NAMALWA (cell line): ENCODE measurements at places on chromosomes 11 and 22.
A peak's percentile ranks its signal among the peaks of the same experiment; 100 is the strongest.

DNA sequence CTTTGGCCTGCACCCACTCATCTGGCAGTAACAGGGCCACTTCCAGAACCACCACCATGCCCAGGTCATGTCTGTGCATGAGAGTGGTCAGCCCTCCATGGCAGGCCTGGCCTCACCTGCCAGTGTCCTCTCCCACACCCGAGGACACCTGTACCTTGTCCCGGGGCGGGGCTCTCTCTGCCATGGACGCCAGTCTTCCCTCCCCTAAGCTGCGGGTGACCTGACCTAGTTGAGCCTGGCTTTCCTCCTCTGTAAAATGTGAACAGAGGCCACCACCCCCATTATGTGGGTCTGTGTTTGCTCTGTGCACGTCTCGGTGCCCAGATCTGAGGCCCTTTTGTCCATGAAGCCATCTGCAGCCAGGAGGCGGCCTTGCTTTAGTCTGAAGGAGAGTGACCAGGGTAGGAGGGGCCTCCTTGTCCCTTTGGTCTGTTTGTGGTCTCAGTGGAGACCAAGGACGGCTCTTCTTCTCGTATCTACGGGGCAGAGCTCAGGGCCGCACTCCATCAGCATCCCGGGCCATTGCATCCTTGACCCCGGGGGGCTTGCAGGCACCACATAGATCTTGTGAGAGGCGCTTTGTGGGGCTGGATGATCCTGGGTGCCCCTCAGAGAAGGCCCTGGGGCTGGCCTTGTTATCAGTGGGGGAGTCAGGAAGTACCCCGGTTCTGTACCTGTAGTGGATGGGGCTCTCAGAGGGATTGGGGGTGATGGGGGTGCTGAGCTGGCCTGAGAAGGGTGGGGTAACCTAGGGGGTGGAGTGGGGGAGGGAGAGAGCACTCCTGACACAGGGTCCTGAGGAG, 121.6 kb downstream of the KCNQ1 start:
- DNase-seq = no peak

GRCh38 chr11:8357891-8358566, 94.4 kb upstream of the LMO1 start:
- DNase-seq = no peak

GRCh38 chr11:126468102-126468521, 112.6 kb downstream of the ST3GAL4 start:
- no peak for DNase-seq

- no peak for DNase-seq
Measured at GRCh38 chr22:36329254-36330078, 58.3 kb downstream of the MYH9 start.

- peak; percentile 35 for DNase-seq
Measured at GRCh38 chr22:40817737-40818136, 1.4 kb downstream of the SLC25A17 start.

GRCh38 chr11:76695771-76696170, 25.2 kb upstream of the LRRC32 start:
- no peak for DNase-seq

DNA sequence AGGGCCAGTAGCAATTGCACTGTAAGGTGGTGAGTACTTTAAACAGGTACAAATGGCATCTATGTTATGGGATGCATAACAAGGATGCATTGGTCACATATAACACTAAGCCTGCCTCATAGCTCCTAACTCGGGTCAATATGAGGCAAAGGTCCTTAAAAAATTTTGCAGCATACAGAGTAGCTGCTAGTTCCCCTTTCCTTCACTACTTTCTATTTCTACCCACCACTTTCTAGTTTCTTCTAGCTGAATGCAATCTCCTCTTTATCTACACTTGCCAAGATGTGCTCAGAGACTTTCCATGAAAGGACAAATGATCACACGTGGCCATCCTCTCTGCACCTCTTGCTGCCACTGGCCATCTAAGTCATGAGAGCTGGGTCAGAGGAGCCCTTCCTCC, 9.8 kb downstream of the OR51F2 start:
- DNase-seq = no peak

DNA sequence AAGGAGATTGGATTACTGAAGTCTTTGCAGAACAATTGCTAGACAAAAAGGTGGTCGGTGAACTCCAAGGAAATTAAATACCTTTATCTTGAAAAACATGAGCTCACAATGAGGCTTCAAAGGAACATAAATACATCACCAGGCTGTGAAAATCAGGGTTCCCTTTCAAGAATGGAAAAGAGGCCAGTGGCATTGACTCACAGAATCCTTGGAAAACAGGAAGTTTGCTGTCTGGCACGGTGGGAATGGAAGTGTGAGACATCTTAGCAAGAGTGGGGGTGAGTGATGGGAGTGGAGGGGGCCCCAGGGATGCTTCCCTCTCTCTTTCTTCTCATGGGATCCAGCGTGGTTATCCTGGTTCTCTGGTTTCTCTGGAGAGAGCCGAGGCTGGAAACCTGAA, 48.9 kb upstream of the TBCEL start:
- no peak for DNase-seq

- no peak for DNase-seq
Measured at GRCh38 chr22:48761546-48761945, 1066.1 kb downstream of the BRD1 start.

- DNase-seq = no peak
Measured at GRCh38 chr11:13280092-13280722, 2.6 kb downstream of the BMAL1 start.

GRCh38 chr22:26215736-26216135, 46.5 kb downstream of the SEZ6L start:
- DNase-seq = no peak

GRCh38 chr11:65801153-65801987, 14.5 kb downstream of the OVOL1 start:
- no peak for DNase-seq

DNA sequence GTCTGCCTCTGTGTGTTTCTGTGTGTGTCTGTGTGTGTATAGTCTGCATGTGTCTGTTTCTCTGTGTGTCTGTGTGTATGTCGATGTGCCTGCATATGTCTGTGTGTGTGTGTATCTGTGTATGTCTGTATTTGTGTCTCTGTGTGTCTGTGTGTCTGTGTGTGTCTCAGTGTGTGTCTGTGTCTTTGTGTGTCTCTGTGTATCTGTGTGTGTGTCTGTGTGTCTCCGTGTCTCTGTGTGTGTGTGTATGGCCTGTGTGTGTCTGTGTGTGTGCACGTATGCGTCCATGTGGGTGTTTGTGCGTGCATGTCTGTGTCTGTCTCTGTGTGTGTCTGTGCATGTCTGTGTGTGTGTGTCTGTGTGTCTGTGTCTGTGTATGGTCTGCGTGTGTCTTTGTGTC, 439 bp downstream of the SNX32 start:
- DNase-seq = no peak

DNA sequence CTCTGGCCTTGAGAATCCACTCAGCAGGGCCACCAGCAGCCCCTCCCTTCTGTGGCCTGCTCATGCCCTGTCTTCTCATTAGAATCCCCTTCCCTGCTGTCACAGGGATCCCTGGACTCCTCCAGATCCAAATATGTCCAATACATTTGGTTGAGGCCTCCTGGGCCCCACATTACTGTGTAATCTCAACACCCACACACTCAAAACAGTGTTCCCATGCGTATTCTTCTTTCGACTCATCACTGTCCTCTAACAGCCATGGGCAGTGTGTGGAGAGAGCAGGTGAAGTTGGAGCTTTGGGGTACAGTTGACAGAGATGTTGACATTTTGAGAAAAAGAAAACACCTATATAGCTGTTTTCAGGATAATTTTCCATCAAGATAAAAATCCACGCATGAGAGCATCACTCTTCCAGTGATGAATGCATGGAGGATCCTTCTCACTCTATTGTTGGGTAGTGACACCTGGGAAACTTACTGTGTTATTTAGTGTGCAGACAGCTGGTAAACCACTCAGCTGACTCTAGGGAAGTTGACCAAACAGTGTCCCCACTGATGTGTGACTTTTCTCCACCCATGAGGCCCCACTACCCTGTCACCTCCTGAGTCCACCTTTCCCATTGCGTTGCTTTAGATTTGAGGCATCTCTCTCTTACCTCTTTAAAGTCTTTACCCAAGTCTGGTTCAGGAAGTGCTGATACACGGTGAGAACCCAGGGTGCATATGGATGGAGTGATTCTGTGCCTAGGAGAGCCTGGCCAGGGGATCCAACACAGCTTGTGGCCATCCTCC, 28.7 kb upstream of the VPREB1 start:
- peak; percentile 45 for DNase-seq

GRCh38 chr11:19790831-19791552, 78.4 kb downstream of the NAV2 start:
- peak; percentile 9 for DNase-seq

DNA sequence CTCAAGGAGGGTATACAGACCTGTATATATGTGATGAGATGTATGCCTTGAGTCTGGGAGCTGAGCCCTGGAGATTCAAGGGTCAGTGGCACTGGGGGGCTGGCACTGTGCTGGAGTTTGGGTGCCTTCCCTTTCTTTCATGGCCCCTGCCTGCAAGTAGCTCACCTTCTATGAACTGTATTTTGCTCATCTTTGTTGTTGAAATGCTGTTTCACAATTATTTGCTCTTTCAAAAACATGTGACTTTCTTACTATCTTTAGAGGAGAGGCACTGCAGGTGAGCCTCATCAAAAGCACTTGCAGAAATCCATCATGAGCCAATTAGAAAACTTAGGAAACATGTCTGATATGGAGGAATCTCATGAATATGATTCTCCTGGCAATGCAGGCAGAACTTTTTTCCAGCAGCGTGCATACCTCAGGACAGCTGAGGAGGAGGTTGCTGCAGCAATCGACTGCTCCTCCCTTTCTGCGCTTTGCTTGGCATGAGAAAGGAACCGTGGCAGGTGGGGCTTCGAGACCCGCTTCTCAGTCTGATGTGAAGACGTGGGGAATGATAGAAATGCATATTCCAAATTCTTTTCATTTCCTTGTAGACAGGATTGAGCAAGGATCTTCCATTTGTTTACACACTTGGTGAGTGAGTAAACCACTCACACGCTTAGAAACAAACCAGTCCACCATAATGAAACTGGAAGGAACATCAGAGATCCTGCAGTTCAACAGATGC, 178.4 kb upstream of the E2F8 start:
- no peak for DNase-seq

DNA sequence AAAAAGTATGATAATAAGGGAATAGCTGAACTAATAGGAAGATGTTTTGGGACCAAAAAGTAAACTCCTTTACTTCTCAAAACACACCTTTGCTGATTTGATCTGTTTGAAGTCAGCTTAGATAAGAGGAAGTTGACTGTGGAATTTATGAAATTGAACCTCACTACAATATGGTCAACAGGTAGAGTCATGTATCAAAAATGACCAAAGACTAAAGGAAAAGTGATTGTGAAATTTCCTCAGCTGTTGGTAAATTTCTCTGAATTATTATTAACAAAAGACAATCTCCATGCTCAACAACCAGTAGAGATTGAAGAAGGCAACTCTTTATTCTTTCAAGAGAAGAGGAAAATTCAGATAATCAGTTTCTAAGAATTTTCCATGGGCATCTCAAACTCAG, 826.5 kb downstream of the KCNA4 start:
- no peak for DNase-seq

GRCh38 chr22:27800250-27801201, 1.0 kb downstream of the MN1 start:
- DNase-seq = no peak

DNA sequence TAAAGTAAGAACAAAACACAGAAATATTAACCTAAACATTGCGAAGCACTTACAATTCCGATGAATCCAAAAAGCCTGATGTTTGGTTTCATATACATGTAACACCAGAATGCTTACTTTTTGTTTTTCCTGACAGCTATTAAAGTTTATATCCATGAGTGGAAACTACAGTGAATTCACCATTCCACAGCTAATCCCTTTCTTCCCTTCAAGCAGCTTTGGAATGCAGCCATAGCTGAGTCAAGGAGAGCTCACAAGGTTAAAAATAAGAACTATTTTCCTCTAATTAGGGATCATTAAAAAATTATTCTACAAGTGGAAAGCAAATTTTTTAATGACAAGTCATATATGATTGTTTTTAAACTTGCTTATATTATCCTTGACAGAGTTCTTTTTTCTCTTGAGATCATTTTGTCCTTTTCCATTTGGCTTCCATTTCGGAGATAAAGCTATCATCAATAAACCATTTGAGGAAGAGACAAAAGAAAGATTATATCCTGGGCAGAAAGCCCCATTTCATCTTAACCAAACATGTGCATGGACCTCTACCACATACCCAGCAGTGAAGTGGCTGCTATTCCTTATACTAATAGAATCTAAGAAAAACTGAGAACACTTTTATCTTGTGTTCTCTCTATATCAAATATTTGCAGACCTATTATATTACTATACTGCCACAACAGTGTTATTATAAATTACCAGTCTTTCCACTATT, 19.7 kb upstream of the FIBIN start:
- no peak for DNase-seq

GRCh38 chr22:35380013-35380412, 883 bp upstream of the HMOX1 start:
- DNase-seq = no peak

DNA sequence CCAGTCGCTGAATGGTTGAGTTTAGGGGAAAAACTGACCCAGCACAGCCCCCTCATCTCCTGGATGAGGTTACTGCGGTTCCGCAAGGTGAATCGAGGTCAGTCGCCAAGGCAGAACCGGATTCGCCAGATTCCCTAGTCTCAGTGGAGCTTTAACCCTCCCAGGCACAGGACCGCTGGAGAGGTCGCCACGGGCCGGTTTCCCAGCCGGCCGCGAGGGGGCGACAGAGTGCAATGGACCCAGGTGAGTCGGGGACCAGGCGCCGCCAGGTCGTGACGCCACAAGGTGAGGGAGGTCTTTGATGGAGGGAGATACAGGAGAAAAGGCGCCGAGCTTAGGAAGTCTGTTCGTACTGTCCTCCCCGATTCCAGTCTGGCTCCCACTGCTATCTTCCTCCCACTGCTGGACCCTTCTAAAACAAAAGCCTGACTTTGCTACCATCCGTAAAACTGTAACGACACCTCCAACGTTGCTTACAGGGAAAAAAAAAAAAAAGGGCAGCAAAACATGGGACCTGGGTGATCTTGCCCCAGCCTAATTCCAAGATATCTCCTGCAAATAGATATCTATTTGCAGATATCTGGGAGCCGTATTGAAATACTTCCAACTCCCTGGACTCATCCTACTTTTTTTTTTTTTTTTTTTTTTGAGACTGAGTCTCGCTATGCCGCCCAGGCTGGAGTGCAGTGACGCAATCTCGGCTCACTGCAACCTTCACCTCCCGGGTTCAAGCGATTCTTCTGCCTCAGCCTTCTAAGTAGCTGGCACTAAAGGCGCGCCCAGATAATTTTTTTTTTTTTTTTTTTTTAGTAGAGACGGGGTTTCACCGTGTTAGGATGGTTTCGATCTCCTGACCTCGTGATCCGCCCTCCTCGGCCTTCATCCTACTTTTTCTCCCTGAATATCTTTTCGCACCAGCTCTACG, 1.4 kb upstream of the GGA1 start:
- DNase-seq = peak; percentile 86

DNA sequence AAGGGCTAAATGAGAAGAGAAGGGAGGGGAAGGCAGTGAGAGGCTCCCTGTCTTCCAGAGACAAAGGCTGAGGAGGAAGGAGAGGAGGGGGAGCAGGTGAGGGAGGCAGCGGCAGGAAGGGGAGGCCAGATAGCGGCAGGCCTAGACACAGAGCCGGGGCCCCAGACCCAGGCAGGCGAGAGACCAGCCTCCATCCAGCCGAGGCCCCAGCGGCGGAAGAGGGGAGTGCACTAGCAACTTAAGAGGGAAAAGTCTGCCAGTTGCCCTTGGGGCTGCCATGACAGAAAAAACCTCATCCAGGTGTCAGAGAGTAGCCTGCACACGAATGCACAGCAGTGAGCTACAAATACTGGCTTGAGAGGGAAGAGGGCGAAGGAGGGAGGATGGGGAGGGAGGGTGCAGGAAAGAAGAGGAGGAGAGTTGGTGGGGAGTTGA, 46.7 kb downstream of the IGLL1 start:
- DNase-seq = no peak
